ENCODE measurements at places on chromosomes 2 and 18.

GRCh38 chr2:238854699-238855229, 6.9 kb downstream of the TWIST2 start:
- DNase-seq = no peak

- no peak for DNase-seq
These were observed 87.2 kb upstream of the SMAD2 start for GRCh38 chr18:48017635-48018034.

DNA sequence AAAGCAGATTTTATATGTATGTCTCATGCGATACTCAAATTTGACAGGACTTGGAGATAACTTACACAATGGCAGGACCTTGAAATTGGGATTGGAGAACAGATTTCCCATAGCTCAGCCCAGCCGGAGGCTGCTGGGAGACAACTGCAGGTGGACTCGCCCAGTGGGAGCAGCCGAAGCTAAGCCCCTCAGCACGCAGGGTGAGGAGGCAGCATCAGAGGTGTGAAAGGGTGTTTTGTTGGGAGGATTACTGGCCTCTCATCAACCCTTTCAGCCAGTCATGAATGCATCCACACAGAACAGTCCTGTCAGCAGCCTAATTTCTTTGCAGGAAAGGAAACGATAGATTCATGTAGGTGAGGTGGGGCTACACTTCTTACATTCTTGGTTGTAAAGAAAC, 110.4 kb upstream of the DYNAP start:
- no peak for DNase-seq

- no peak for DNase-seq
These were observed 22.1 kb downstream of the PRKAG3 start for GRCh38 chr2:218809515-218809914.

GRCh38 chr2:164065038-164065437, 329.2 kb upstream of the FIGN start:
- no peak for DNase-seq

DNA sequence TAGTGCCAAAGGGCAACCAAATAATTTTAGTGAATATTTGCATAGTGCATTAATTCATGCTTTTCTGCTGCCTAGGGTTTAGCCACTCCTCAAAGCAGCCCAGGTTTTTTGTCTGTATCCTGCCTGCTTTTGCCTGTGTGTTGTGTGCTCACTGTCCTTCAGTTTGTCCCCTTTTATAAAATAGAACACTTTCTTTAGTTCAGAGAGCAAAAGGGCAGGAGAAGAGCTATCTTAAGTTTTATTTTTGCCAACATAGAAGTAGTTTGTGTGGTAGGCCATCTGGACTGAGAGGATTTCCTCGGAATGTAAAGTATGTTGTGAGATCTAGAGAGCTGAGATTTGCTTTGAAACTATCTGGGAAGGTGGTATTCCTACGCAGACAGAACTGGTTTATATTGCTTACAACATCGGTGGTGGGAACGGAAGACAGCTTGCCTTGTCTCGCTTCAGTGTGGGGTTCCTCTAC, 64.9 kb downstream of the EML4 start:
- DNase-seq = no peak

DNA sequence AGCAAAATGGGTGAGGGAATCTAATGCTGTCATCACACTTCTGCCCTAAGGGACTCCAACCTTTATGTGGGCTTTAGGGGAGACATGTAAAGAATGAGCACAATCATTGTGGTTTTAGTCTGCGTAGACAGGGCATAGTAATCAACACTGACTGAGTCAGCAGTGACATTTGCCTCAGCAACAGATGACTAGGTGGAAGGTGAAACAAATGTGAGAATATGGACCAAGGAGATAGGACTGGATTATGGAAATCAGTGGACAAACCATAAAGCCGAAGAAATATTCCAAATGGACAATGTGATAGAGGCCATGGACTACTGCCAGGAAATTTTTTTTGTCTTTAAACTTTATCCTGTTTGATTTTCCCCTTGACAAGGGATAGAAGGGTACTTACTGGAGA, 83.9 kb downstream of the PDK1 start:
- no peak for DNase-seq

GRCh38 chr2:240395448-240395847, 40.0 kb upstream of the GPC1 start:
- DNase-seq = no peak
